Activated CD4-positive, alpha-beta memory T cell treated with anti-CD3 and anti-CD28 coated beads for 36 hours (primary cell): ENCODE measurements at places on chromosomes 13 and 19. TPM values are rescaled to one million over a fixed set of nuclear protein-coding genes. Genes with fewer than 3 reads are reported as not detected.

DNA sequence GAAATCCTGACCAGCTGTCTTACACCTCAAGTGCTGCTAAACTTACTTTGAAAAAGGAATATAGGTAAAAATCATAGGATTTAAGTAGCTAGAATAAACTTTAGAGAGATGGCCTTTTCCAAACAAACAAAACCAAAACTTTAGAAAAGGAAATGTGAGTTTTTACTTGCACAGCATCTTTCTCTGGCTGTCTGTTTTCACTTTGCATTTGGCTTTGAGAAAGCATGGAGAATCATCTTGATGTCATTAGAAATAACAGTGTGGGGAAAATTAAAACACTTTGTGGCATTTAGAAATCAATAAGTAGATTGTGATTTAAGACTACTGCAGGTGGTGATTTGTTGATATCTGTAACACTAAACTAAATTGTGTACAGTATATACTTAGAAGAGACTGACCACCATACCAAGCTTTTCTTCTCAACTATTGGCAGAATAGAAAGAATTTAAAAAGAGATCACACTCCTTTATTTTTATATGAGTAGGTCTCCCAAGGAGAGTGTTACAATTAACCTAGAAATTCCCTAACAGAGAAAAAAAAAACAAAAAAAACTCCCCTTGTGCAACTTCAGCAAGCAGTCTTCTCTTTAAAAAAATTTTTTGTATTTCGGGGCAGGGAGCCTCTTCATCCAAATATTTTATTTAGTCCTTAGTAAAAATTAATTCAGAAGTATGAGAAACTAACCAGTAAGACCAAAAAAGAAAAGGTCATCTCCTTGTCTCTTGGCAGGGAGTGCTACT, 6.1 kb downstream of the WDFY2 start:
- H3K4me1 ChIP-seq, result peaks cover 52% of the 10 kb centered on the region
- no peaks in the 10 kb centered on the region for H3K27me3 ChIP-seq
- H3K27ac ChIP-seq, result no peak overlapping the region
- DNase-seq, result no peak
- no peaks in the 10 kb centered on the region for H3K36me3 ChIP-seq
- no peak overlapping the region for H3K4me3 ChIP-seq

The CEACAM8 gene
- total RNA-seq, result not detected

- H3K27ac ChIP-seq, result no peak overlapping the region
- no peaks in the 10 kb centered on the region for H3K36me3 ChIP-seq
- no peak overlapping the region for H3K4me3 ChIP-seq
These were observed 19.4 kb upstream of the GSX1 start for GRCh38 chr13:27772651-27773425.

The MAMSTR gene
- total RNA-seq, result 0.85 TPM

DNA sequence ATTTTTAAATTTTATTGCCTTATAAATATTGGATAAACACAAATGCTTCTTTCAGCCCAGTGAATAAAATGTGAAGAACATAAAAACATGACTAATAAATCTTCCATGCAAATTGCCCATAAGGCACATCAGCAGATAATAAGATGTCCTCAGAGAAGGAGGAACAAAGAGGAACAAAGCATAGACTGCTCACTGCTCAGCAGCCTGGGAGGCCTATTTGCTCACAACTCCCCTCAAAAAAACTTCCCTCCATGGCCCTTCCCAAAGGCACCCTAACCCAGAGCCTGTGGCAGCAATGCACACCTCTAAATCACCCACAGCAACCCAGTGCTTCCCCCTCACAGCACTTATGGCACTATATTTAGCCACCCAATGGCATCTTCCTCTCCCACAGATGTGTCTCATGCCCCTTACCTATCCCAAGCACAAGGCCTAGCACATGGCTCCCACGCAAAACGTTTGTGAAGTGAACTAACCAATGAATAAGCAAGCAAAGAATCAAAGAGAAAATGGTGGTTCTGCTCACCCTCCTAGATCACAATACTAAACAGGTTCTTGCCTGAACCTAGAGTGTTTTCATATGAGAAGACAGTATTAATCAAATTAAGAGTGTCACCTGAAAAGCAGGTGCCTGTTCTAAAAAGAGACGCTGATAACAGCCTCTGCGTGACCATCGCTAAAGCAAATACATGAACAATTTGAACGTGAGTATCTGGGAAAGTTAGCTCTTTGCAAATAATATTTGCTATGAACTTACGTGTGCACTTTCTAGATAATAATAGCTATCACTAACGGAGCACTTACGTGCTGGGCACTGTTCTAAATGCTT, 96.9 kb downstream of the TBC1D4 start:
- no peak for DNase-seq
- H3K27me3 ChIP-seq, result no peaks in the 10 kb centered on the region

GRCh38 chr19:10289167-10289835, 451 bp upstream of the ICAM5 start:
- DNase-seq, result peak; percentile 77
- H3K36me3 ChIP-seq, result peaks cover 23% of the 10 kb centered on the region
- H3K27ac ChIP-seq, result peak overlapping the region; percentile 24
- peaks cover 61% of the 10 kb centered on the region for H3K27me3 ChIP-seq

The TEX26 gene
- not detected for total RNA-seq

- peaks cover 14% of the 10 kb centered on the region for H3K27me3 ChIP-seq
- H3K4me3 ChIP-seq, result peak within 1 kb of the TSS; percentile 27
- H3K27ac ChIP-seq, result no peak within 1 kb of the TSS
- H3K36me3 ChIP-seq, result no peaks in the 10 kb centered on the region
- DNase-seq, result no peak
These were observed at the start of gene TEAD2 for GRCh38 chr19:49362048-49362928. TSS of gene TEAD2 (minus strand) at chr19:49362416. CDS start at chr19:49360075, 2,341 bp downstream.

The RYR1 gene
- 2.4 TPM for total RNA-seq

The VSTM2B gene
- total RNA-seq, result not detected

The KIR3DL2 gene
- 0.27 TPM for total RNA-seq

GRCh38 chr13:48486362-48486761, 46.5 kb downstream of the RCBTB2 start:
- no peak overlapping the region for H3K4me3 ChIP-seq
- peaks cover 39% of the 10 kb centered on the region for H3K4me1 ChIP-seq
- no peaks in the 10 kb centered on the region for H3K27me3 ChIP-seq
- no peak overlapping the region for H3K27ac ChIP-seq
- DNase-seq, result no peak

- H3K36me3 ChIP-seq, result no peaks in the 10 kb centered on the region
- H3K27ac ChIP-seq, result no peak overlapping the region
- H3K27me3 ChIP-seq, result peaks cover 17% of the 10 kb centered on the region
- no peak overlapping the region for H3K4me3 ChIP-seq
- no peaks in the 10 kb centered on the region for H3K4me1 ChIP-seq
These were observed 25.2 kb downstream of the COL4A1 start for GRCh38 chr13:110281736-110282135.

The ZNF526 gene
- total RNA-seq, result 12.3 TPM

DNA sequence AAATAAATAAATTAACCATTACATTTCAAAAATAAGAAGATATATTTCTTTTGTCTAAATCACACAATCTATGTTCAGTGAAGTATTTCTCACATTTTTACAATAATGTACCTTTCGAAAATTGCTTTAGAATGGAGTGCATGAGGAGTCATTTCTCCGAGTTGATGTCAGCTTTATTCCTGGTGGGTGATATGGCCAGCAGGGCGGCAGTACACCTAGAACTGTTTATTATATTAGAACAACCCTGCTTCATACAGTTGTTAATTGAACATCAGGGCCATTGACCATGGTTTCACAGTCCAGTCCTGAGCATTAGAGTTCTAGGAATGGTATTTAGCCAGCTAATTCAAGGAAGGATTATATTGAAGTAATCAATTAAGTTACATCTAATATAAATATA, 696.3 kb upstream of the SLC10A2 start:
- DNase-seq, result no peak
- no peak overlapping the region for H3K4me3 ChIP-seq
- H3K27ac ChIP-seq, result no peak overlapping the region
- no peaks in the 10 kb centered on the region for H3K27me3 ChIP-seq

DNA sequence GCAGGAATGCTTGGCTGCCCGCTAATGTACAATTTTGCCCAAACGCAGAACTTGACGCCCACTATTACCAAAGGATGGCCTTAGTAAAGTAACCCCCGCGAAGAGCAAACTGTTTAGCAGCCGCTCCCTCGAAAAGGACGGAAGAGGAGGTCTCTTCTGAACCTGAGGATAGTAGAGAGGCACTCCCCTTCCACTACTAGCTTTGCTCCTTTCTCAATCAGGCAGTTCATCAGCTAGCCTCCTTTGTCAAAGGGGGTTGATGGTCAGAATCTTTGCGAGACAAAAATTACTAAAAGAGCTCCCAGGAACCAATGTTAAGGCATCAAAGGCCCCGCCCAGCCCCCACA, 534 bp downstream of the CAB39L start:
- no peak for DNase-seq
- H3K27ac ChIP-seq, result peak overlapping the region; percentile 94
- H3K4me1 ChIP-seq, result peaks cover 57% of the 10 kb centered on the region
- peaks cover 11% of the 10 kb centered on the region for H3K36me3 ChIP-seq
- peak overlapping the region; percentile 85 for H3K4me3 ChIP-seq

The ERF gene
- total RNA-seq, result 43.1 TPM
